ENCODE measurements at places on chromosomes 7 and 10. TPM values are rescaled to one million over a fixed set of nuclear protein-coding genes. Genes with fewer than 3 reads are reported as not detected.

TET1 gene
- total RNA-seq, result under 0.01 TPM

DNA sequence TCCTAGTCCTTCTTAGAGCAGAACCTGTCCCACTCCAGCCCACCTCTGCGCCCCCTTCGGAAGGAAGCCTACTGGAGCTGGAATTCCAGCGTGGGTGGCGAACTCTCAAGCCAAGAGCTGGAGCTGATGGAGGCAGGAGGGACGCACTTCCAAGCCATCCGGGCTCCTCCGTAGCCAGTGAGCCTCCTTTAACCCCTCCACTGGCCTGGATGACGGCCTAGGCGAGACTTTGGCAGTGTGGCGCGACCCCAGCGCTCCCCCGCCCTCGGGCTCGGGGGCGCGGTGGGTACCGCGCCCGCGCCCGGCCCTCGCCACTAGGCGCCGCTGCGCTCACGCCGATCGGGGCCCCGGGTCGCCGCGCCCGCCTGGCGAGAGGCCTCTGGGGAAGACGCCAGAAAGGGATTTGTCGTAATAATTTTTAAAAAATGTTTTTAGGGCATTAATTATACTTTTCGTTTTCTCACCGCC is 5.1 kb upstream of the EMX2 start:
- DNase-seq, result no peak

DNA sequence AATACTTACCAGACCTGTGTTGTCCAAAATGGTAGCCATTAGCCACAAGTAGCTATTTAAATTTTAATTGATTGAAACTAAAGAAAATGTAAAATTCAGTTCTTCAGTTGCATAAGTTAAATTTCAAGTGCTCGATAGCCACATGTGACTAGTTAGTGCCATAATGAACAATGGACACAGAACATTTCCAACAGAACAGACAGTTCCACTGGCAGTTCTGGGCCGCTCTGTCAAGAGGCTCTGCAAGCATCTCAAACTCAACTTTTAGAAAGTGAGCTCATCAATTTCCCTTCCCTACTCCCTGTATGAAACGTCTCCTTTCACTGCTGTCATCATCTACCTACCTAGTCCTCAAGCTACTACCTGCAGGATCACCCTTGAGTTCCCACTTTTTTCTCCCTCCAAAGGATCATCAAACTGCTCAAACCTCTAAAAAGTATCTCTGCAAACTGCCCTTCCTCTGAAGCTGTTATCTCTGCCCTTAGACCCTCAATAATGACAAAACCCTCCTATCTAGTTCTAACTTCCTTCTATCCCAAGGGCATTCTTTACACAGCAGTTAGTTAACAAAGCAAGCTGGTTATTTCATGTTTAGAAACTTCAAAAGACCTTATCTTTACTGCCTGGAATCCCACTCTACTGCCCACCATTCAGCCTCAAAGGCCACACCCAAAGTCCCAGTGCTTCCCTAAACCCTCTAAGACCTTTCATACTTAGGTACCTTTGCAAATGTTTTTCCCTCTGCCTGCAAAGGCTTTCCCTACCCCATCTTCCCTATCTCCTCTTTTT is 20.6 kb downstream of the SHTN1 start:
- no peak for DNase-seq

DNA sequence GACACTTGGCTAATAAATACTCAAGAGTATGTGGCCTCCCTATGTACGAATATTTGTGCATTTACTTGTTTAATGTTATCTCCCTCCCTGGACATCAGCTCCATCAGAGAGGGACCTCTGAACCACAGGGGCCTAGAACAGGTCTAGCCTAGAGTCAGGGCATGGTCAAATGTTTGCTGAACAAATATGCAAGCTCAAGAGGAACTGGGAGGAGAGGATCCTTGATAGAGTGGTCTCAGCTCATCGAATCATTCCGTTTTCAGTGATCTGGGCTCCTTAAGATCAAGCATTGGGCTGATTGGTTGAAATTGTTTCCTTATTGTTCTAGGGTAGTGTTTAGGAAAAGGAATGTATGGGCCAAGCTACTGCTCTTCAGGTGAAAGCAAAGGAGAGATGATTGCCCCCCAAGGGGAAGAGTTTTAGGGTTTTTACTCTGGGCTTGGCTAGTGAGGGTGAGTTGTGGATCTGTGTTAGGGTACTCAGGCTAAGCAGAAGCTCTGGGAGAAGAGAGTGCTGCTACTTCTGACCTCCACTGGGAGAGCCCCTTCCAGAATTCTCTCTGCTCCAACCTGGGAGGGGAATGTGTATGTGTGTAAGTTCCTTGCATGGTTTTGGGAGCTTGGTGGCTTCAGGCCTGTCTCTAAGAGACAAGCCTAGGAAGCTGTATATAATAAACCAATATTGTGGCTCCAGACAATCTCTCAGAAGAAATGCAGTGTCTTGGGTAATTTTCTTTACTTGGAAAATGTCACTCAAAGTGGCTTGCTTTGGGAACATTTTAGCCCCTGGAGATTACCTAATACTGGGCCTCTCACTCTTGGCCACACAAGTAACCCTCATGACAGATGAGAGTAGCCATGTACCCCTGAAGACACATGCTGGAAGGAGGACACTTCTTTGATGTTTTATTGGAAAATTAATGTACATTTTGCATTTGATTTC is 110.0 kb downstream of the EMX2 start:
- no peak for DNase-seq

Data from HT-29 (cell line).